ENCODE measurements at places on chromosomes 4 and X.

- no peak for DNase-seq
Measured at GRCh38 chrX:52576946-52577345, 60.1 kb upstream of the XAGE1B start.

- no peak for DNase-seq
Measured at GRCh38 chr4:10024303-10024702, 3.0 kb upstream of the SLC2A9 start.

- no peak for DNase-seq
Measured at GRCh38 chrX:132532913-132533312, 44.1 kb upstream of the MBNL3 start.

GRCh38 chr4:99642725-99643489 lies 14.7 kb downstream of the C4orf54 start:
- DNase-seq, result peak; percentile 3

- DNase-seq, result no peak
Measured at GRCh38 chrX:20633451-20633850, 366.7 kb upstream of the RPS6KA3 start.

- no peak for DNase-seq
Measured at GRCh38 chr4:163966612-163967011, 472.1 kb downstream of the TMA16 start.

GRCh38 chr4:124085561-124086180 lies 626.9 kb downstream of the ANKRD50 start:
- DNase-seq, result no peak

- no peak for DNase-seq
Measured at GRCh38 chr4:128346054-128346716, 58.6 kb upstream of the PGRMC2 start.

- no peak for DNase-seq
Measured at GRCh38 chrX:649166-649565, 18.6 kb downstream of the SHOX start.

DNA sequence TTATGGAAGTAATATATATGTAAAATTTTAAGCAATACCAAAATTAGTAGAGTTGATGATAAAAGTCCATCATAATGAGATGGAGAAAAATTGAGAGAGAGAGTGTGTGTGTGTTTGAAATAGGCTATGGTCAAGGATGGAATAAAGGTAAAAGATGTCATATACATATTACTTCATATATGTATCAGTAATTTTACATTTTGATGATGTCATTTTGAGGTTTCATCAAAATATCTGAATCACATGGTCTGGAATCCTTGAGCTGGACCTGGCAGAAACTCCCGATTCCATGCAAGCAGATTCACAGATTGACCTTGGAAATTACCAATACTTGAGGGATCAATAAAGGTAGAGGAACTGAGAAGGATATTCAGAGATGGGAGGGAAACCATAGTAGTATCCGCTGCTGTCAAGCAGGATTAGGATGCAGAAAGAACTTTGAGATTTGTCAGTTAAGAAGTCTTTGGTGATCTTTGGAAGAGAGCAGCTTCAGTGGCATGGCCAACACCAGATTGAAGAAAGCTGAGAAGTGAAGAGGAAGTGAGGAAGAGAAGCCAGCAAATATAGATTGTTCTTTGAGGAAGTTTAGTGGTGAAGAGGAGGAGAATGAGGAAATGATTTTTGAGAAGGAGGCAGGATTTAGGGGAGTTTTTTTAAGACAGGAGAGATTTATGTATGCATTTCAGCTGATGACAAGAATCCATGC lies 21.5 kb downstream of the DNAAF6 start:
- DNase-seq, result no peak

DNA sequence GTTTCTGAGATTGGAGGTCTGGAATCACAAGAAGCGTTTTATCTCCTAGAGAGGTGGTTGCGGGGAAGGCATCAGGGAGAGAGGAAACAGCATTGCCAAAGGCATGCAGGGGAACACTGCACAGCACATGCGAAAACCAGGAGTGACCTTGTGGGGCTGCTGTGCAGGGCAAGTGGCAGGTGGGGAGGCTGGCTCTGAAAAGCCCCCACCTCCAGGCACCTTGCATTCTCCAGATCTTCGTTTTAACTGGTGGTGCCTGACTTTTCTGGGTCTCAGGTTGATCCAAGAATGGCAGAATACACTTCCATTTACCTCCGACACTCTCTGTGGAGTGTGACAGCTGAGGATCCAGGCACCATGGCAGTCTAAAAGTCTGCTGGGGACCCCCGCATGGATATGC lies 209.4 kb upstream of the LEF1 start:
- DNase-seq, result no peak

- no peak for DNase-seq
Measured at GRCh38 chrX:57905141-57905540, 5.1 kb downstream of the ZXDA start.

- no peak for DNase-seq
Measured at GRCh38 chrX:30635630-30636029, 17.6 kb upstream of the GK start.

DNA sequence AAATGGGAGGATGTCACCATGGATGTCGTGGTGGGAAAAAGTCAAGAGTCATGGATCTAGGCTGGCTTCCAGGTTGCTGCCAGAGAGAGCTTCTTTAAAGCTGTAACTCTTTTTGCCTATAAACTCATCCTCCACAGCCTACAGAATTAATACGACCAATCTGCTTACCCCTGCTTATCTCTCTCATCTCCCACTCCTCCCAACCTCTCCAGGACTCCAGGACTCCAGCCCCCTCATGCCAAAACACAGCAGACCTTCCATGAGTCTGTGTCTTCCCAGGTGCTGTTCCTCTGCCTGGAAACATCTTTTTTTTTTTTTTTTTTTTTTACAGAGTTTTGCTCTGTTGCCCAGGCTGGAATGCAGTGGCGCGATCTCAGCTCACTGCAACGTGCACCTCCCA lies 15.3 kb upstream of the SLC10A4 start:
- DNase-seq, result no peak

GRCh38 chr4:105496899-105497298 lies 23.0 kb upstream of the PPA2 start:
- DNase-seq, result no peak

GRCh38 chr4:53912766-53913497 lies 151.5 kb downstream of the CHIC2 start:
- DNase-seq, result no peak

DNA sequence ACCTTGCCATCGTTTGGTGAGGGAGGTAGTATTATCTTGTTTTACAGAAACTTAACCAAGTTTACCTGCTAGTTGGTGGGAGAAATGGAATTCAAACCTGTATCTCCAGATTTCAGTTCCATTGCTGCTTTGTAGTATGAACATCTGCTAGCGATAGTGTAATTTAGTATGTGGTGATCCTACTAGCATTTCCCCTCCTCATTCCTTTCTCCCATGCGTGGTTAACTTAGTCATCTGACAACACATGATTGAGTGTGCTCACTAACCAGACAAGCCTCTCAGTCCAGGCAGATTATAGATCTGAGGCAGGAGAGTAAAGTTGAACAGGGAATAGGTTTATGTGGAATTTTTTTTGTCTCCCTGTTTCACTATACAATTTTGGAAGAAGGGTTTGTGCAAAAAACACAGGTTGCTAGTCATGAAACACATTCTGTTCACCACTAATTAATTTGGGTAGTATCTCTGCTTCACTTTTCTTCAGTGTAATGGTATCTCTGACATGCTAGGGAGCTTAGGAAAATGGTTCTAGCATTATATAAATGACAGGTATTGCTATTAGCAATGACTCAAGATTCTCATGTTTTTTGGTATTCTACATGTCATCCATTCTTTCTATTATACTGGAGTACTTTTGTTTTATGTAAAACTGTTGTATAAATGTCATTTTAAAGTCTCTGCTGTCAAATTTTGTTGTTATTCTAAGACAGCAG lies 21.7 kb downstream of the RBPJ start:
- peak; percentile 25 for DNase-seq

DNA sequence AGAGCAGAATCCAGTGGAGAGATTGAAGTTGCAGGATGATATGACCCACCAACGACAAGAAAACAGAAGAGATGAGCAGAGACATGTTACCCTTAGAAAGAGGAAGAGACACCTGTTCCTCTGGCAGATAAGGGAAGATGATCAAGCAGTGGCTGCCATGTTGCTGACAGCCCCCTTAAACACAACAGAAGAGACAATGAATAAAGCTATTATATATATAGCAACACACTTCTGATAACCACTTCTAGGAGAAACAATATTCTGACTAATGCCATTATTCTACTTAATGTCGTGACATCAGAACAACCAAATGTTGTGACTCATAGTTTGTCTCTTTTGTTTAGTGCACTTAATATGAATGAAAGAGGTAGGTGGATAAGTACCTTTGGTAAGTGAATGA lies 44.9 kb downstream of the SH3RF1 start:
- no peak for DNase-seq

DNA sequence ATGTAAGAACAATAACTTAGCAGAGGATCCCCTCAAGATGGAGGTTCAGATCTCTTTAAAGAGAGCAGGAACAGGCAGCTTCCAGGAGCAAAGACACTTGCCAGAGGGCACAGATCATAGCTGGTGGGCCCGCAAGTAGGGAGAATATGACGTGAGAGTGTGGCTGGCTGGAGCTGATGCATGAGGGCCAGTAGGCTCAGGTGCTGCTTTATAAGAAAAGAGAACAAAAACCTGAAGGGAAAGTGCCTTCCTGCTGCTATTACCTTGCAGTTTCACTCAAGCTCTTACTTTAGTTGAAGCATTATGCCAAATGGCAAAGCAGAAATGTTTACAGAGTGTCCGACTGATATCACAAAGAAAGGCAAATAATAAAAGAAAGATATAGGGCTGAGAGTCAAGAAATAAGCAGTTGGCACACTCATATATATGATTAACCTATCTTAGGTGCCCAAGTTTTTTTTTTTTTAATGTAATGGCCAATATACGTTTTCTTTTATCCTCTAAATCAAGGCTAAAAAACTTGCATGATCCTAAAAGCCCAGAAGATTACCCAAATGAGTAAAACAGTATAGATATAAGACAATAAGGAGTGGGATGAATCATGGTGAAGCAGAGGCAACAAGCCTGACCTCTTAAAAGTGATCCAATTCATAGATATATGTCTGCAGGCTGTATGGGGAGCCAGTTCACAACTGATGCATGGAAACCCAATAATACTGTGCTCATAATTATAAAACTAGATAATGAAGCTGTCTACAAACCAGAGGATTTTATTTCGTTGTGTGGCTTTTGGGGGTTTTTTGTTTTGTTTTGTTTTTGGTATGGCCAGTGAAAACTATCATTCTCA lies 12.6 kb downstream of the NR0B1 start:
- DNase-seq, result no peak

- no peak for DNase-seq
Measured at GRCh38 chr4:105135785-105136184, 10.9 kb upstream of the TET2 start.

DNA sequence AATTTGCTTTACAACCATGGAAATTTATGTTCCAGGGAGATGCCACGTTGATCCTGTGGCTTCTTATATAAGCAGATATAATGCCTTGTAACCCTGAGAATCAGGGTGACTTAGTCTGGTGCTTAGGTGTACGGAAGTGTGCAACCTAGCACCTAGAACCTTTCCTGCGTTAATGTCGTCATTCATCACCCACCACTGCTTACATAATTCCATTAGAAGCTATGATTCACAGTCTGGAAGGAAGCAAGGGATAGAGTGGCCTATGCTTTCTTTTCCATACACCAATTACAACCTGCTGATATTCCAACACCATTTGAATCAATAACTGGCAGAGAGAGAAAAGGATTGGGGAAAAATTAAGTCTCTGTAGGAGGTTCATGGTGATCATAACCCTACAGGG lies 17.3 kb upstream of the CXCL8 start:
- DNase-seq, result no peak

GRCh38 chr4:177680308-177680707 lies 238.1 kb upstream of the AGA start:
- DNase-seq, result no peak

GRCh38 chrX:15834053-15834452 lies 20.6 kb downstream of the AP1S2 start:
- DNase-seq, result no peak

GRCh38 chr4:116638592-116638991 lies 446.8 kb downstream of the TRAM1L1 start:
- DNase-seq, result no peak

- DNase-seq, result no peak
Measured at GRCh38 chr4:108619372-108620100, 840 bp upstream of the RPL34 start.

DNA sequence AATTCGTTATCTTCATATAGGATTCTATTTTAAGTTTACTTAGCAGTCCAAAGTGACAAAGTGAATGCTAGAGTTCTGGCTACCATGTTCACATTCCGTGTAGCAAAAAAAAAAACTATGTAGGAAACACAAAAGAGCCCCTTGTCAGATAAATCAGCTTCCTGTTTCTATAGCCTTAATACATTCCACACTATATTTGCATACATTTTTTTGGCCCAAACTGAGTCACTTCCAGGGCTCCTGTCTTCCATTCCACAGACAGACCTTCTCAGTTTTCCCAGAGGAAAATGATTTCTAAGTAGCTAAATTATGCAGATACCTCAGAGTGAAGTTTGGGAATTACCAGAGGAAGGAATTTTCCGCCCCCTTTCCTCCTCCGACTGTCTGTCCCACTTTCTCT lies 841.9 kb upstream of the HS3ST1 start:
- DNase-seq, result no peak

DNA sequence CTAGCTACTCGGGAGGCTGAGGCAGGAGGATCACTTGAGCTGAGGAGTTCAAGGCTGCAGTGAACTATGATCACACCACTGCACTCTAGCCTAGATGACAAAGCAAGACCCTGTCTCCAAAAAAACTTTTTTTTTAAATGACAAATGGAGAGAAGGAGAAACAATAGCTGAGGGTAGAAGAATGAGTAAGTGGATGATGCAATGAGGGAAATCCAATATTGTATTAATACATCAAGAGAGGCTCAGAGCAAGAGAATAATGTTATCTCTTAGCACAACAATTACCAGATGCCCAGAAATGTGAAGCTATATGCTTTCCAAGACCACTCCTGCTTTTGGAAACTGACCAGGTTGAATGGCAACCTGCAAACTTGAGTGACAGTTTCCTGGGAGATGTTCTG lies 19.9 kb upstream of the GPR173 start:
- no peak for DNase-seq

- DNase-seq, result no peak
Measured at GRCh38 chr4:18041114-18041513, 19.6 kb upstream of the LCORL start.

DNA sequence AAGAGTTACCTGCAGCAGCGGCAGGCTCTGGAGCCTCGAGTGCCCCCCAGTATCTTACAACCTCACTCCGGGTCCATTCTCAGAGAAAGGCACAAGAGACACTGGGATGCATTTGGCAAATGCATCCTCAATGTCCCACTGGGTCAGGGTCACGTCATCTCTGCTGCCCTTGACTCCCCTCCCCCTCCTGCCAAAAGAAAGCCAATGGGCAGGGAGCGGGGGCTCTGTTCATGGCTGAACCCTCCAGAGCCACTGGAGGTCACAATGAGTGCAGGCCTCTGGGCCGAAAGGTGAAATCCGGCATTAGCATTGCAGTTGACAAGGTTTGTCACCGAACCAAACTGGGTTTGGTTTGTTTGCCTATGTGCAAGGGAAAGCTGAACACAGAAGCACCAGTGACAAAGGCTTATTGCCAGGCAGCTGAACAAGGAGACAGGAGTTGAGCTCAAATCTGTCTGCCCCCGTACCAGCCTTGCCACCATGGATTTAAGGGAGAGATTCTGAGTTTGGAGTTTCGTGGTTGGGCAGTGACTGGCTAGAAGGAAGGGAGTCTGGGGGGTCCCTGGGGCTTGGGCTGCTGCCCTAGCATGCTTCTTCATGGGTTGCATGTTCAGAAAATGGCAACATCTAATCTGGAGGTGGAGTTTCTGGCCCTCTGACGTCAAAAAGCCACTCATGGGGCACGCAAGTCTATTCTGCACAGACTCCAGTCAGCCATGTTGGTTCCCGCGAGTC lies 64.3 kb downstream of the HTRA3 start:
- no peak for DNase-seq

- no peak for DNase-seq
Measured at GRCh38 chr4:5186271-5187064, 135.2 kb downstream of the STK32B start.
